ENCODE measurements at places on chromosomes 12 and 14.

DNA sequence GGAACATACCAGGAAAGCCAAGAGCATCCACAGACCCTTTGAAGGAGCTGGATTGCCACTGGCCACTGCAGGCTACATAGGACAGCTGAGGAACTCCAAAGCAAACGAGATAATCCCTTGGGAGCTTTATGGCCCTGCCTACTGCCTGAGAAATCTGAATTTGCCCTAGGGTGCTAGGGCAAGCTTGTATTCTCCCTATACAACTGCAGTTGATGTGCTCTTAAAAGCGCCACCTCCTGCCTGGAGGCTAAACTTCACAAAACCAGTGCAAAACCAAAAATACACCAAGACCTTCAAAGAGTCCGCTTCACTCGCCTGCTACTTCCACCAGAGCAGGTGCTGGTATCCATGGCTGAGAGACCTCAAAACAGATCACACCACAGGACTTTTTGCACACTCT is 99.6 kb upstream of the KRR1 start:
- DNase-seq, result no peak

GRCh38 chr14:95046711-95047681 is 110.3 kb downstream of the DICER1 start:
- no peak for DNase-seq

- DNase-seq, result no peak
Observed at GRCh38 chr12:5191803-5192538, 148.3 kb downstream of the KCNA5 start.

DNA sequence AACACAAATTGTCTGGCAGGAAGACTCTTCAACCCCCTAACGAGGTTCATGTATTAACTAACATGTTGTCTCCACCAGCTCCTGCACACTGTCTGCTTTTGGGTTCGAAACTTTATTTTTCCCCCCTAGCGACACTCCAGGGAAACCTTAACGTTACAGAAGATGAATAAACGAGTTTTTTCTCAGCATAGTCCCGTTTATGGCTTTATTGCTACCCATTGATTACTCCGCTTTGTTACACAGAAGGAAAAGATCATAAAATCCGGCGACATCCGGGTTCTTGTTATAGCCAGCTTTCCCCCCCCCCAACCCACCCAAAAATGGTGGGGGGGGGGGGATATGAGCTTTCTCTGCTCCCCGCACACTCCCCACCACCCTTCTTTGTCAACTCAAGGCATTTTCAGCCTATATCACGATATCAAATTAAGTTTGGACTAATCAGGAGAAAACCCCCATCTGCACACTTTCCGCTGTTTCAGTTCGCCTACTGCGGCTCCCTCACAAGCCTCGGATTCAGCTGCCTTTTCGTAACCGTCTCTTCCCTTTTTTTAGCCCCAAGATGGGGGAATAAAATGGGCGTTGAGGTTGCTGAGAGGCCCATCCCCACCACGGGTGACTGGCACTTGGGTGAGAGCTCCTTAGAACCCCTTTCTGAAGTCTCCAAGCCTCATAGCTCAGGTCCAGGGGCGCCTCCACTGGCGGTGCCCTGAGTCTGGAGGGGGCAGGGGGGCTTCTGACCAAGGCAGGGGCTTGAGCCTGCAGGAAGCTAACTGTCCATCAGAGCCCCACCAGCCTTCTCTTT is 1.4 kb upstream of the HOXC6 start:
- no peak for DNase-seq

DNA sequence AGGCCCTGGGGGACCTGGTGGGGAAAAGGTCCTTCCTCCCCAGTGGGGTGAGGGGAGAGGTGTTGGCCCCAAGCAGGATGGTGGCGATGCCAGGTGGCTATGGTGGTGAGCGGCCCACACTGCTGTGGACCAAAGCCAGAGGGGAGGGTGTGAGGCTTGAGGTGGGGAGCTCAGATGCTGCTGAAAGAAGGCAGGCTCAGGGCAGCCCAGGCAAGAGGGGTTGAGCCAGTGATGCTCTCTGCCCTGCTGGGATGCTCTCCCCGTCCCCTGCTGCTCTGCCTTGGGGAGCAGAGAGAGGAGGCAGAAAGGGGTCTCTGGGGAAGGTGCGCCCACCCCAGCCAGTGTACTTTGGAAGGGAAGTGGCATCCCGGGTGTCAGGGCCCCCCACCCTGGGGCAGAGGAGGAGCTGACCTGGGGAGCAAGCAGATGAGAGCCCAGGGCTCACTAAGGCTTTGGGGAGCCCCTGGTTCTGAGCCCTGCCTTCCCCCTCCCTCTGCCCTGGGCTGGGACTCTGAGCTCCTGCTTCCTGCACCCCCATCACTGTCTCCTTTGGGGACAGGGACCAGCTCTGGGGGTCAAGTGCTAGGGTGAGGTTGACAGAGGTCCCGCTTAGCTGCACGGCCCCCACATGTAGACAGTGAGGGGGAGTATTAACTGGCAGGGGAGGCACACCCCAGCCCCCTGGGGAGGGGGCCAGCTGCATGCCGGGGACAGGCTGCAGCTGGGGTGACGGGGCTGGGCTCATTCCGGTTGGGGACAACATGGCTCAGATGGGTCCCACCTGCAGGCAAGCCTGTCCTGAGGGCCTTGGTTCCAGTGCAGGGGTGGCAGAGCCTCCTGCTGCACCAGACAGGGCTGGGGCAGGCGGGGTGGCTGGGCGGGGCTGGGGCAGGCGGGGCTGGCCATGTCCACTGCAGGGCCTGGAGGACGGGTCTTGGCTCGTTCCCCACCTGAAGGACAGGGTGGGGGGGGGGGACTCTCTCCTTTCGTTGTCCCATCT is 124.4 kb downstream of the KIF26A start:
- DNase-seq, result no peak

- no peak for DNase-seq
Observed at GRCh38 chr14:102043251-102044025, 43.4 kb downstream of the HSP90AA1 start.

DNA sequence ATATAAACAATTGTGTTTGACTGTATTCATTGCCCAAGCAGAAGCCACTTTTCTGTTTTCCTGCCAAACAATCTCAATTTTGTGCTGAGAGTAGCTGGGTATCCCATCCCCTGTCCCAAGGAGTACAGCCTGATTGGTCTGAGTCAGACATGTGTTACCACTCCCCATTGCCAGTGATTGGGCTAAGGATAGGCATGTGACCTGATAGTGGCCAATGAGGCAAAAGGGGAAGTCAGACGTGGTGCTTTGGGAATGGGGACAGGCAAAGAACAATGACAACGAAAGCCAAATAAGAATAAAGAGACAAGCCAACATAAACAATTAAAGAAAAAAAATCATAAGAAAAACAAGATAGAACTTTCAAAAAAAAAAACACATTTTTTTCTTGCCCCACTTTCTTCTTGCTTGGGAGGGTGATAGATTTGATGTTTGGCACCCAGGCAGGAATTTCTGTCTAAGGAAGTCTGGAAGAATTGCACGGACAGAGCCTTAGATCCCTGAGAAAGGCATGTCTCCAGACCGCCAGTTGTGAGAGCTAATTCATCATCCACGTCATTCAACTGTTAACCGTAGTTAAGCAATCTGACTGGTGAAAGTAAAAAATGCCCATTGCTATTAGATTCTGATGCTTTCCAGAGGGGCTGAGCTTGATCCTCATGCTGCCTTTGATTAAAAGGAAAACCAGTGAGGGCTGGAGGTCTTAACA is 626.6 kb upstream of the TMEM132C start:
- no peak for DNase-seq

DNA sequence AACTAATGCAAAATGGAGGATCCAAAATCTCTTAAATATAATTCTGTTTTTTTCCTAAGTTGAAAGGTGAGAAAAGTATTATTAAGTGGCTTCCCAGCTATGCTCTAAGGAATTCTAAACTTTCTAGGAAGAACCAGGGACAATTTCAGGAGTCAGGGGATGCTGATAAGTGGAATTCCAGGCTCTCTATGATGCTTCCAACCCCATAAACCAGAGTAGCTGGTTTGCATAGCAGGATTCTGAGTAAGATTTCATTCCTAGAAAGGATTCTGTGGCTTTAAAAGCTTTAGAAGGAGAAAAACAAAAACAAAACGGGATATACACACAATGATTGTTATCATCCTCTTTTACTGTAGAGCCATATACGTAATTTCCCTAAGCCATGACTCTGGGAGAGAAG is 93.9 kb downstream of the SLC16A7 start:
- no peak for DNase-seq

- no peak for DNase-seq
Observed at GRCh38 chr14:89493877-89494634, 77.0 kb upstream of the FOXN3 start.

- DNase-seq, result no peak
Observed at GRCh38 chr12:110316861-110317260, 35.8 kb downstream of the ATP2A2 start.

- DNase-seq, result no peak
Observed at GRCh38 chr14:105011312-105011990, 9.4 kb downstream of the CDCA4 start.

GRCh38 chr14:71300566-71301330 is 393.5 kb downstream of the PCNX1 start:
- no peak for DNase-seq

DNA sequence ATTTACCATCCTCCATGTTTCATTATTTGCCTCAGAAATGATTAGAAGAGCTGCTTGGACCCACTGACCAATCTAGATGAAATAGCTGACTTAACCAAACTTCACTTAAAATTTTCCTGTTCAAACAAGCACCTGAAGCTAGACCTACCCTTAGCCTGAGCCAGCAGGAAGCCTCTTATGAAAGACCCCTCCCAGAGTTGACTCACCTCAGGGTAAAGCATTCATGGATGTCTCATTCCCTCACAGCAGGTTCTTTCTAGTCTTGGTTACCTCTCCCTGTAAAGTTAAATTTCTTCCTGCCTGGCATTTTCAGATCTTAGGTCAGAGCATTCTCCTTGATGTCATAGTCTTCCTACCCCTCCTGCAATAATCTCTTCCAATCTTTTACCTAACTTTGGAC is 1209.8 kb downstream of the FLRT2 start:
- no peak for DNase-seq

GRCh38 chr12:45615268-45615667 is 114.2 kb upstream of the ARID2 start:
- DNase-seq, result no peak

- no peak for DNase-seq
Observed at GRCh38 chr14:88617479-88617878, 54.6 kb downstream of the ZC3H14 start.

DNA sequence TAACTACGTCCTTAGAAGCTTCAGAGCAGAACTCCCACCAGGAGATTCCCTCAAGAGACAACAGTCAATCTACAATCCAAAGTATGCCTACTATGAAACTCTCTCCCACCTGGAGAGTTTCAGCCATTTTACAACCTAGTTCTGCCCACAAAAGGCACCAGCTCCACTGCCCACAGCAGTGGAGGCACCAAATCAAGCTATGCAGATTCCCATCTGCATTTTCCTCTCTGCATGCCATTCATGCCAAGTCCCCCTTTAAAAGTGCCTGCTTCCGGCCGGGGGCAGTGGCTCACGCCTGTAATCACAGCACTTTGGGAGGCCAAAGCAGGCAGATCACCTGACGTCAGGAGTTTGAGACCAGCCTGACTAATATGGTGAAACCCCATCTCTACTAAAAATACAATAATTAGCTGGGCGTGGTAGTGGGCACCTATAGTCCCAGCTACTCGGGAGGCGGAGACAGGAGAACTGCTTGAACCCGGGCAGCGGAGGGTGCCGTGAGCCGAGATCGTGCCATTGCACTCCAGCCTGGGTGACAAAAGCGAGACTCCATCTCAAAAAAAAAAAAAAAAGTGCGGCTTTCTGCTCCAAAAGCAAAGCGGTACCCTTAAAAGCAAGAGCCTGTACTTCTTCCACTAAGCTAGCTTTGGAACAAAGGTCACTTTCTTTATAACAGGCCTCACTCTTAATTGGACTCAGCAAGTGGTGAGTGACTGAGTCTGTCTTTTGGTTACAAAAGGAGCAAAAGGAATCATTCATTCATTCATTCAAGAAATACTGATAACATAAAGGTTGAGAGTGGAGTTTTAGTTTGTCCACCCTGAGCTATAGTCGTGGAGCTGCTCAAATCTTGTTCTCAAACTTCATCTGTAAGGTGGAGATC is 10.1 kb upstream of the DLGAP5 start:
- no peak for DNase-seq

DNA sequence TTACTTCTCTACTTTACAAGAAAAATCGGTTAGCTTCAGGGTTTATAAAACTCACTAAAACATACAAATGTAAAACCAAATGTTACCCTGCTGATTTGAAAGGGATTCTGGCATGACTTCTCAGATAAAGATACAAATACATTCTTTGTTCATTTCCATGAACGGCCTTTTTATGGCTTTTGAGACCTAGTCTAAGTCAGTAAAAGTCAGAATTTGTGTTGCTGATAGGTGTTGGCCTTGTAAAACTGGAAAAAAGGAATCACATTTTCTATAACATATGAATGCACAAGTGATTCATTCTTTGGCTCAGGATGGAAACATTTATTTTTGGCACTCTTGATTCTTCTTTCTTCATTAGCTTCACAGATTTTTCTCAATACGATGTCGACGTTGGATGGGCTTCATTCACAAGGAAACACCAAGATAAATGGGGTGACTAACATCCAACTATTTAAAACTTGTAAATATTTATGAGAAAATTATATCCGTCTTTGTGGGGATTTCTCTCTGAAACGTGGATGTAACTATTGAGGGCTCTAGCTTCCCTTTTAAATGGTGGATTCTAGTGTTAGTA is 27.0 kb upstream of the CPM start:
- no peak for DNase-seq

- no peak for DNase-seq
Observed at GRCh38 chr12:89494411-89495231, 30.0 kb downstream of the GALNT4 start.

- no peak for DNase-seq
Observed at GRCh38 chr12:12533238-12533829, 29.3 kb downstream of the DUSP16 start.

DNA sequence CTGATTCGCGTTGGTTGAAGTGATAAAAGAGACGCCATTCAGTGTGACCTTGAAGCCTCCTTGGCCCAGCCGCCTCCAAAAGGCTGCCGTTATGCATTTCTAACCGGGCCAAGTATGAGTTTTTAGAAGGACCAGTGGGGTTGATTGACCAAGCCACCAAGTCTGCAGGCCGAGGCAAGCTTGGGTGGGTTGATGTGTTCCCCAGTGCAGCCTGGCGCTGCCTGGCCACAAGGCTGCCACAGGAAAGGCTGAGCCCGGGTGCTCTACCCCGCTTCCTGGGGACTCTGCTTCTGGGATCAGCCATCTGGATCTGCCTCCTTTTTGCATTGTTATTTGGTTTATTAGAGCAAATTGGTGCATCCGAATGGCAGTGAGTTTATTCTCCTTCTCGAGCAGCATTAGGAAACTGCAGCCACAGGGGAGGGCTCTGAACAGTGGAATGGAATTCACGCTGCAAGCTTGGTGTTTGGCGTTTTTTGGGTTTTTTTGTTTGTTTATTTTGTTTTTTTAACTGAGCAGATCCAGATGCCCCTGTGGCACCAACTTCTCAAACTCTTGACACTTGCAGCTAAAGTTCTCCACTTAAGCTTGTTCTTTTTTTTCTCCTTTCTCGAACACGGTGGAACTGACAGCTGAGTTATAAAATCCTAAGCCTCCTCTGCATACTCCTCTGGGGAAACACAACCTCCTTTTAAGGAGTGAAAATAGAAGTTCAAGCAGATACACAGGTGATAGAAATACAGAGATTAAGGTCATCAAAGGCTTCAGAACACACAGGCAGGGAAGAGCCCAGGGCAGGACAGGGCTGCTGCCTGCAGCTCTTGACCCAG is 145.4 kb upstream of the FKBP4 start:
- DNase-seq, result no peak

All from T-helper 1 cell (primary cell).